Inflammatory macrophage treated with lipopolysaccharide for 1 hour (primary cell): ENCODE measurements at places on chromosomes 2 and 18.
A peak's percentile ranks its signal among the peaks of the same experiment; 100 is the strongest.

- no peak for DNase-seq
These were observed 18.1 kb upstream of the B4GALT6 start for GRCh38 chr18:31702449-31702848.

DNA sequence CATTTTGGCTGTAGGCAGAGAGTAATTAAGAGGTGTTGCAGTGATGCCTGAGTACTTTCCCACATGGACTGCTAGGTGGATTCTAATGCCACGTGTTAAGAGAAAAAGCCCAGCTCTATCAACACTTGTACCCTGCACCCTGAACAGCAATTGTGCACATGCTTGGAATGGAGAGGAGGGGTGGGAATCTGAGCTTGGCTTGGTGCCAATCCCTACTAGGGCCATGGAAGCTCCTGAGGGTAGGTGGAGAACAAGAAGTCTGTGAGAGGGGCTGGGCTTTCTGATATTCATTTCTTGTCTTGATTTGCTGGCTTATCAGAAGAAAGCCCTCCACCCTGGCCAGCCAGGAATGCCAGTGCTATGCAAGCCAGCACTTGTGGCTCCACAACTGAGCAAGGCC, 292.2 kb downstream of the KCNS3 start:
- DNase-seq, result no peak

- DNase-seq, result no peak
These were observed 389.4 kb upstream of the RGPD4 start for GRCh38 chr2:107437265-107437664.

- DNase-seq, result no peak
These were observed 32.5 kb upstream of the ARL5A start for GRCh38 chr2:151860613-151861146.

GRCh38 chr2:37389989-37390765, 45.7 kb downstream of the QPCT start:
- DNase-seq, result peak; percentile 96

GRCh38 chr2:212607080-212607479, 68.5 kb upstream of the ERBB4 start:
- DNase-seq, result no peak

DNA sequence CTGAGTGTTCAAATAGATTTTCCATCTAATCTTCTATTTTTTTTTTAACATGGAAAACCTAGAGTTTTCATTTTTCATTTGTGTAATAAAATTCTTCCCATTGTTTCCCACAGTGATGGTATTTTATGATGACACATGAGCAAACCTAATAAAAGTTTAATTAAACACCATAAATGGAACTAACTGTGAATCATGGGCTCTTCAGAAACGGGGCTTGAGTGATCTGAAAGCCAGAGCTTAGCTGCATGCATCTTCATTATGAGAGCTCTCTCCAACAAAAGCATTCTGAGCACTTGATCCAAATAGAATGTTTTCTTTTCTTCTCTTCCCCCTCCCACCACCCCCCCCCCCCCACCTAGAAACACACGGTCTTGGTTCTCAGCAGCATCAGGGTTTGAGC, 82.1 kb upstream of the REV1 start:
- DNase-seq, result no peak
